Caki2 (cell line): ENCODE measurements at places on chromosomes 16 and 17. TPM values are rescaled to one million over a fixed set of nuclear protein-coding genes. Genes with fewer than 3 reads are reported as not detected.

DNA sequence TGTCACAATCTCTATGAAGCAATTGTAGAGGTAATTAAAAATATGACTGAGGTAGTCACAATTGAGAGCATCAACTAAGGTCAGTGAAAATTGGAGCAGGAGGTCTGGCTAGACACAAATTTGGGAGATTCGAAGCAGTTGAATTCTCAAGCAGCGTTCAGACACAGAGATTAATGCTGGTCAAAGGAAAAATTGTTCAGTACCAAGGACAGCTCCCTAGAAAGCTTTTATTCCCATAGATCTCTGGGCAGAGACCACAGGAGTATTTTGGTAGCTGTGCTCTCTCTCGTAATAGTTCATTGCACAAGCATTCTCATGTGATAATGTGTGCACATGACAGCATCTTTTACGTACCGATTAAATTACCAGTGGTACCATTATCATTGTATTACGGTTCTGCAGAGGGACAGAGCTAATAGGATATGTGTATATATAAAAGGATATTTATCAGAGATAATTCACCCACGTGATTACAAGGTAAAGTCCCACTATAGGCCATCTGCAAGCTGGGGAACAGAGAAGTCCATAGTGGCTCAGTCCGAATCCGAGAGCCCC lies 387.5 kb upstream of the HSBP1 start:
- DNase-seq = peak; percentile 38

DNA sequence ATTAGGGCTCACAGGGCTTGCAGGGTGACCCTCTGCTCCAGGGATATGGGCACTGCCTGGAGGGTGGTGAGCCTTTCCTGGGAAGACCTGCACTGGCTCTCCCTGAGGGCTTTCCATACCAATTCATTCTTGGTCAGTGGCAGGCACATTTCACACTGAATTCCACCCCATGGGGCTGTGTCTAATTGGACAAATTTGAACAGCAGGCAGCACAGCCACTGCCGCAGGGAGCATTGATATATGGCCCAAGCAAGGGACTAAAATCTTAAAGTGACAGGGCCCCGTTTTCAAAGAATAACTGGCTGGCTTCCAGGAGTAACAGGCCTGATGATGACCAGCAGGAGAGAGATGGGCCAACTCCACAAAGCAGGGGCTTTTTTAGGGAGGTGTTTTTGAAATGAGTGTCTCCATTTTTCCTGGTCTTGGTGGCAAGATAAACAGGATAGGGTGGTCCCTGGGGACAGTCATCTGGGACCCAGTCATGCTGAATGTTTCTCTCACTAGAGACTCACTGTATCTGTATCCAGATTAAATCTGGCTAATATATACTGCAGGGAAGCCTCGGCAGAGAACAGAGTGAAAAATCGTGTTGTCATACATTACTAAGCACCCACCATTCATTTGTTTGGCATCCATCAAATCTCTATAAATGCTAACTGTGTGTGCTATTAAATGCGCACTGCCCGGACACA lies 74.1 kb upstream of the TBX2 start:
- no peak for DNase-seq

DNA sequence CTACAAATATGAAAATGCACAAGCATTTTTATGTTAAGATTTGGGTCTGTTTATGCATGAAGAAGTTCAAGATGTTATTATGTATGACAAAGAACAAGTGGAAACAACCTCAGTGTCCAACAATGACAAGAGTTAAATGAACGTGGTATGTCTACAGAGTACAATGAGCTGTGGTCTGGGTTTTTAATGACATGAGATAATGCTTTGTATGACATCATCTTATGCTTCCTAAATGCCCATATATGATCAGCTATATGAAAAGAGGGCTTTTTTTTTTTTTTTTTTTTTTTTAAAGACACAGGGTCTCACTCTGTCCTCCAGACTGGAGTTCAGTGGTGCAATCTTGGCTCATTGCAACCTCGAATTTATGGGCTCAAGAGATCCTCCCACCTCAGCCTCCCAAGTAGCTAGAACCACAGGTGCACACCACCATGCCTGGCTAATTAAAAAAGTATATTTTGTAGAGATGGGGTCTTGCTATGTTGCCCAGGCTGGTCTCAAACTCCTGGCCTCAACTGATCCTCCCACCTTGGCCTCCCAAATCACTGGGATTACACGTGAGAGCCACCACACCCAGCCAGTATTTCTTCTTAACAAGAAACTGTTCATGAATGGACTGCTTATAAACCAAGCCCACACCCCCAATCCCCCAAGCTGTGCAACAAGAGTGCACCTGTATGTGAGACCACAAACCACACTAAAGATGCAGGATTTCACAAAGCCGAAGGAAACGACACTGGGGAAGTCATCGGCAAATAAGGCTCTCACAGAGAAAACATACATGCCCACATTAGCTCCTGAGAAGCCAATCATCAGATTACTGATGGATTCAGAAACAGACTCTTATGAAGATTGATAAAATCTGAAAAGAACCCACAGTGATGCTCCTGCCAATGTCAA lies 114.5 kb downstream of the CPPED1 start:
- no peak for DNase-seq

DNA sequence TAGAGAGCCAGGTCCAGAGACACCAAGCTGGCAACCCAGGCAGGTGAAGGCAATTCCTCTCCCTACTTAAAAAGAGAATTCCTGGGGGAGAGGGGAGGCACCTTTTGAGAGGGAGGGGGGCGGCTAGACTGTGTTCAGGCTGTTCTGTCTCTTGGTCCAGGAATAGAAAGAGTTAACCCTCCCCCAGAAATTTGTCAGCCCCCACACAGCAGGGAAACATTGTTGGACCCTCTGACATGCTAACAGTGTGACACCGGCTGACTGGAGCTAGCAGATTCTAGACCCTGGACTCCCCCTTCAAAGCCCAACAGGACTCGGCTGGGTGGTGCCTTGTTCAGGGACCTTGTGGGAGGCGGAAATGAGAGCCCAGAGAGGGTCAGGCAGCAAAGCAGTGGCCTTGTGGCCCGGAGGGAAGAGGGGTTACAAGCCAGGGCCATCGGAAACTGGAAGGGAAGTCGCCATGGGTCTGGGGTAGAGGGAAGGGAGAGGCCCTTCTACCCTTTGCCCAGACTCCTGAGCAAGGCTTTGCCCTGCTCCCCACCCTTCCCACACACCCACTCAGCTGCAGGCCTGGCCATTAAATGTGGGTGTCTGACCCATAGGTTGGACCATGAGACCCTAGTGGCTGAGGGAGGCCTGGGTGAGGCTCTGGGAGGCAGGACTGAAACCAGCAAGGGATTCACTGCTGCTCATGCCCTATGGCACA lies 44.6 kb downstream of the RAI1 start:
- DNase-seq = no peak

- peak; percentile 80 for DNase-seq
These were observed 21.7 kb downstream of the SLC25A10 start for GRCh38 chr17:81733507-81734404.

- no peak for DNase-seq
These were observed 3.8 kb downstream of the LITAFD start for GRCh38 chr16:8885674-8886592.

GRCh38 chr16:72195609-72196008 lies 23.7 kb upstream of the PMFBP1 start:
- DNase-seq = no peak

DNA sequence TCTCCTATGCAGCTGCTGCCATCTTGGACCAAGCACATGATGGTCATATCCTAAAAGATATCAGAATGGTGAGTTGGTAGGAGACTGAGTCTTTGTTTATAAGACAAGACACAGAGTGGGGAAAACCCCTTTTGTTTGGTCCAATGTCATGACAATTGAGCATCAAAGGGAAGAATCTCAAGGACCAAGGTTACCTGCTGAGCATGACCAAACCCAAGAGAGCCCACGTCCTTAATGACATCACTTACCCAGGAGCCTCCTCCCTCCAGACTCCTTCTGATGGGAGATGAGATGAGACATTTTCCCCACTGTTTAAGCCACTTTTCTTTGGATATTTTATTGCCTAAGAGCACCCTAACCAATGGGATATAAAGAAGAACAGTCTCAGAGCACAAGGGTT lies 478.1 kb downstream of the NPIPA7 start:
- no peak for DNase-seq

DNA sequence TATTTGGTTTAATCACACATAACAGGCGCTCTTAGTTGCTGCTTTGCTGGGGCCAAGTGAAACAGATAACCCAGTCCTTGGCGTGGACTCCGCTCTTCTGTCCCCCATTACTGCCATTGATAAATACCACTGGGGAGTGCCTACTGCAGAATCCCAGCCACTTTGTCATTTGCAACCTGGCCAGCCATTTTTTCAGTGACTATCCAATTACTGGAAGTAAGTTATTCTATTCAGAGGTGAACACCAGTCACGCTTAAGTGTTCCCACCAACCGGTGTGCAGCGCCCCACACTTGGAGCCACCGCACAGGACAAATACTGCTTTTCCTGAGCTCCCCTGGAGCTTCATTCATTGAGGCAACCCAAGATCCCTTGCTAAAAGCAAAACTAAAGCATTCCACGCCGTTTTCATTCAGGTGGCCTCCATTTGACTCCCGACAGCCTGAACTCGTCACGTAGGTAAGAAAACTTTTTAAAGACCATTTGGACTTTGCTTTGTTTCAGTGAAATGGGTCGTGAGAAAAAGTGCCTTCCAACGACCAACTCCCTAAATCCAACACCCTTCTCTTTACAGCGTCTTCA lies 1.8 kb downstream of the USP7 start:
- DNase-seq = no peak

DNA sequence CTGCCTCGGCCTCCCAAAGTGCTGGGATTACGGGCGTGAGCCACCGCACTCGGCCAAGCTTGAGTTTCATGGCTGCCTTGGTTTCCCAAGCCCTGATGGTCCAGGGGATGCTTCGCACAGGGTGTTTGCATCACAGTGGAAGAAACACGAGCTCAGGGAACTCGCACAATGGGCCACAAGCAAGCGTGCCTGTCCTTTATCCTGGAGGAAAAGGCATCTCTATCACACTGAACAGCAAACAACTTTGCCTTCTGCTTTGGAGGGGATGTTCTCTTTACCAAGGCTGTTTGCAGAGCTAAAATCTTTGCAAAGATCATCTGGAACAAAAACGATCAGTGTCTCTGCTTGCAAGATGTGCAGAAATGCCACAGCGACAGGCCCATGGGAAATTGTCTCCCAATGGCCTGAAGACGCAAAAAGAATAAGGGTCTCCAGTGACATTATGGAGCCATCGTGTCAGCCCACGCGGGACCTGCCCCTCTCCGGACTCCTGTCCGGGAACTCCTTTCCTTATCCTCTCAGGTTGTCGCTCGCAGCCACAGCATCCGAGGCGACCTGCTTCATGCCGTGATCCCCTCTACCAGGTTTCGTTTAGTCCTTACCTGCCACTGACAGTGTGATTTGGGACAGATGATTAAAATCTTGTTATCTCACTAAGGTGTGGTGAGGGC lies 44.1 kb upstream of the CBFA2T3 start:
- no peak for DNase-seq

DNA sequence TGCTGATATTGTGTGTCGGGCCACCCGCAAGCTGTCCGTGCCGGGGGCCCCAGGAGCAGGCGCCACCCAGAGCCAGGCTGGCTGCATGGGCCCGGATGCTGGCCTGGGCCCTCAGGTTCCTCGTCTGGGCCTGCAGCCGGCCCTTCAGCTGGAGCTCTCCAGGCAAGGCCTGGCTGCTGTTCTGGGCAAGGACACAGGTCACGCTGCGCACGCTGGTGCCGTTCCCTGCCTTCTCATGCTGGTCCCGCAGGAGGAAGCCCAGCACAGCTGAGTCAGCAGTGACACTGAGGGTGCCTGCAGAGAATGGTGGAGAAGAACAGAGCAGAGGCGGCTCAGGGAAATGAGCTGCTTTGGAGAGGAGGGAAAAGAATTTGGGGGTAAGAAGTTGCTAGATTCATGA lies 79.9 kb downstream of the RMI2 start:
- DNase-seq = no peak

GRCh38 chr17:8142887-8143580 lies 9.2 kb downstream of the PER1 start:
- no peak for DNase-seq

DNA sequence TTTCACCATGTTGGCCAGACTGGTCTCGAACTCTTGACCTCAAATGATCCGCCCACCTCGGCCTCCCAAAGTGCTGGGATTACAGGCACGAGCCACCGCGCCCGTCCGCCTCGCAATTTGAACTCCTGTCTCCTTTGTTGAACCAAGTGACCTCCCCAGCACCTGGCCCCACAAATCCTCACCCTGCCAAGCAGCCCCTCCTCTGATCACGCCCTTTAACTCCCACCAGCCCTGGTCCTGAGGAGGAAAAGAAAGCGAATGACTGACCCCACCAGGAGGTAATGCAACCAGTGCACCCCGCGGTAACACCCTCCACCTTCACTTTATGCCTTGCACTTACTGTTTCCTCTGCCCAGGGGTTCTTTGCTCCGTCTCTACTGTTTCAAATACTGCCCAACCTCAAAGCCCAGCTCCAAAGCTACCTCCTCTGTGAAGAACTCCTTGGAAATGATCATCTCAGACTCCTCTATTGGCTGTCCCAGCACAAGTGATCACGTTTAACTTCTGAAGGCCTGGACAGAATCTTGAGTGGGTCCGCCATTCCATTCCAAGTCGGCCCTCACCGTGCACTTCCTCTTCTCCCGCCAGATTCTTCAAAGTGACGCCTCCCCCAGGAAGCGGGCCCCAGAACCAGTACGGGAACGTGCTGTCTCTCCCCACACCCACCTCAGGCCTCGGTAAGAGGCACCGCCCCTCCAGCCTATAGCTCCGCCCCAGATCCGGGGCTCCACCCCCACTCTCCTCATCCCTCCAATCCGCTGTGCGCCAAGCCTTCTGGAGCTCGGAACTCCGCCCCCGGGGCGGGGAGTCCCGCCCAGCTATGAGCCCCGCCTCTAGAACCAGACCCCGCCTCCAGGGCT lies 4.4 kb downstream of the CD19 start:
- DNase-seq = peak; percentile 81

The HCRT gene
- not detected in 2 replicates for total RNA-seq

The MPV17L gene
- not detected in 2 replicates for total RNA-seq

The C17orf78 gene
- total RNA-seq = not detected in 2 replicates

The GLIS2 gene
- total RNA-seq = 5.7 and 7.4 TPM in 2 replicates

The DYNLRB2 gene
- 3.5 TPM in 1 of 2 replicates, not detected in the other for total RNA-seq

The MEIOB gene
- total RNA-seq = 41.4 and 49.6 TPM in 2 replicates

The HERPUD1 gene
- total RNA-seq = 73.9 and 157 TPM in 2 replicates
